Stimulated activated CD4-positive, alpha-beta T cell treated with anti-CD3 and anti-CD28 coated beads, Interleukin-4, amount 100 ng/mL, for 1 hour (primary cell): ENCODE measurements at places on chromosomes 6 and 20.

GRCh38 chr20:46963758-46964617 is 69.3 kb downstream of the EYA2 start:
- DNase-seq = no peak

DNA sequence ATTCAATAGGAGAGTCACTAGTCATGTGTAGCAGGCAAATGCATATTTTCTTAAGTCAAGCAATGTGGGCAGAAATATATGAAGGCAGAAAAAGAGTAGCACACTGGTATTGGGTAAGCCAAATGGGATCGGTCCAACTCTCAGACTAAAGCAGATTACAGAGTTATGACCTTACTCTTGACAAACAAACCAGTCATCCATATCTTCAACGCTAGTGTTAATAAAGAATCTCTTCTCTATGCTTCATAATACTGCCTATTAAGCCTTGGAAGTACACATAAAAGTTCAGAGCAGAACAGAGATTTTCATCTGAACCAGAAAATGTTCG is 320.2 kb upstream of the JARID2 start:
- DNase-seq = no peak

- DNase-seq = no peak
Observed at GRCh38 chr20:58702859-58703648, 10.5 kb downstream of the NPEPL1 start.

DNA sequence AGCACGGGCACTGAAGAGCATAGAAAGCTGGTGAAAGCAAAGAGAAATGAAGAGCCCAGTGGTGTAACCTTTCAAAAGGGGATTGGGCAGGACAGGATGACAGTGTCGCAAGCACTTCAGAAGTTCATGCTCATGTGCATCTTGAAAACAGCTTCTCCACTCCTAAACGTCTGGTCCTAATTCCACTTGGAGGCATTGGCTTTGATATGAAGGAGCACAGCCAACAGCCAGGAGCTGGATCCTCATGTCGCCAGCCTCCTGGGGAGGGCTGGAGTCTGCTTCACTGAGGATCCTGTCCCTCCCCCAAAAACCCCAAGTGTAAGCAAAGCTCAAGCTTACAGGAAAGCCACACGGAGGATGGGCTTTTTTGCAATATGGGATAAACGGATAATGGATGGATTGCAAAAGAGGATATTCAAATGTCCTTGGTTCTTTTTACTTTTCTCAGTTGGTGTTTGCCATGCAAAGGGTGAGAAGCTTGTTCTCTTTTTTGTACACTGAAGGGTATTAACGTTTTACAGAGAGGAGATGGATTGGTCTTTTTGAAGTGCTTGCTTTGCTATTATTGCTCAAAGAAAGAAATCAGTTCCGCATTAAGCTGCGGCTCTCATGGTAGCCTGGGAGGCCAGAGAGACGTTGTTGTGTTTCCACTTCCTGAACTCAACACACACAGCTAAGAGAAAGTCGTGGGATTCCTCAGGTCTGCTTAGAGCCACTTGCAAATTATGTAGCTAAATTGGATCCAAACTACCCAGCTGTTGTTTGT is 92.2 kb downstream of the SIM1 start:
- DNase-seq = no peak

GRCh38 chr6:128432394-128432793 is 88.0 kb downstream of the PTPRK start:
- DNase-seq = no peak
